Renal cortical epithelial cell (primary cell): ENCODE measurements at places on chromosomes 3 and 15. TPM values are rescaled to one million over a fixed set of nuclear protein-coding genes. Genes with fewer than 3 reads are reported as not detected.
A peak's percentile ranks its signal among the peaks of the same experiment; 100 is the strongest.

- no peak for DNase-seq
Observed at GRCh38 chr3:132843349-132843748, 121.1 kb upstream of the NPHP3 start.

DNA sequence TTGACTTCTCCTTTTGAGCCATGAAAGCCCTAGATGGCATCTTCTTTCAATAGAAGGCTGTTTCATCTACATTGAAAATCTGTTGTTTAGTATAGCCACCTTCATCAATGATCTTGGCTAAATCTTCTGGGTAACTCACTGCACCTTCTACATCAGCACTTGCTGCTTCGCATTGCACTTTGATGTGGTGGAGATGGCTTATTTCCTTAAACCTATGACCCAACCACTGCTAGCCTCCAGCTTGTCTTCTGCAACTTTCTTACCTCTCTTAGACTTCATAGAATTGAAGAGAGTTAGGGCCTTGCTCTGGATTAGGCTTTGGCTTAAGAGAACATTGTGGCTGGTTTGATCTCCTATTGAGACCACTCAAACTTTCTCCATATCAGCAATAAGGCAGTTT is 189.8 kb downstream of the PLCL2 start:
- no peak for DNase-seq

DNA sequence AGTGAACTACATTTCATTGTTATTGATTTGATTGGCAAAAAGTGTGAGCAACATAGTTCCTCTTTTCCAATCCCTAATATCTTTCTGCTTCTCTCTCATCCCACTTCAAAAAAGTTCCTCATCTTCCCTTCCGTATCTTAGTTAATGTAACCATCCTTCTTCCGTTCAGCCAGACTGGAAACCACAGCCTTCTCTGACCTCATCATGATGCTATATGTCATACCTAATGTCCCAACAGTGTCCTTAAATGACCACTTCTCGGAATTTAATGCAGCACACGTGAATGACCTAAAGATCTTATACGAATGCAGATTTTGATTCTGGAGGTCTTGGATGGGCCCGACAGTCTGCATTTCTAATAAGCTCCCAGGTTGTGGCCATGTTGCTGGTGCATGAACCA is 320.3 kb upstream of the SATB1 start:
- no peak for DNase-seq

GRCh38 chr3:94862703-94863102 is 799.8 kb downstream of the NSUN3 start:
- DNase-seq, result peak; percentile 23

DNA sequence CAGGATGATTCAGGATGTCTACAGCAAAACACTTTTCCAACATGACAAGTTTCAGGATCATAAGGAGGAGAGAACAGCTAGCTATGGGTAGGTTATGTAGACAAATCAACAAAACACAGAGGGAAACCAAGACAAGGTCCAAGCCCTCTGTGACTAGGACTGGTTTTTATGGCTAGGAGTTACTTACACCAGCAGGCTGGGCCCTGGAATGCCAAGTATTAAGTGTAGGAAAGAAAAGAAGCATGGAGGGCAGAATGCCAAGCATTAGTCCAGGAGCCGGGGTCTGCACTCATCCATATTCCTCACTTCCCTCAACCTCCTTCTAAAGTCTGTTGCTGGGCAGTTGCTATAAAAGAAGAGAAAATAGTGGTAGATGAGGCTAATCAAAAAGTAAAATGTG is 35.3 kb upstream of the PPP2R3A start:
- DNase-seq, result peak; percentile 38

DNA sequence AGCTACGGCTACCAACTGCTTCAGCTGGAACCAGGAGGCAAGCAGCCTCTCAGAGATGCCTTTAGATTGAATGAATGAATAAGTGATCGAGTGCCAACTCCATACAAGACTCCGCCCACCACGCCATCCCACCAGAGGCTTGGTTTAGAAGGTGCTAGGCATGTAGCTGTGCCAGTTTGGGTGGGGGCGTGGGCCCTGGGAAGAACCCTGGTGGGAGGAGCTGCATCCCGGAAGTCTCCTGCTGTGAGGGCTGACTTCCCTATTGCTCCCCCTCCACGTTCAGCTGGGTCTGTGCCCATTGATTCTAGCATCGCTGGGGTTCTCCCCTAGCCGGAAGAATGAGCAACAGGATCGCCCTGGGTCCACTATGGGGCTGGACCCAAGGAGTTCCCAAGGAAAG is 20.9 kb downstream of the LINGO1 start:
- no peak for DNase-seq

- DNase-seq, result no peak
Observed at GRCh38 chr3:196670339-196670738, 30.8 kb downstream of the NRROS start.

- no peak for DNase-seq
Observed at GRCh38 chr15:69039516-69040225, 25.2 kb downstream of the NOX5 start.

DNA sequence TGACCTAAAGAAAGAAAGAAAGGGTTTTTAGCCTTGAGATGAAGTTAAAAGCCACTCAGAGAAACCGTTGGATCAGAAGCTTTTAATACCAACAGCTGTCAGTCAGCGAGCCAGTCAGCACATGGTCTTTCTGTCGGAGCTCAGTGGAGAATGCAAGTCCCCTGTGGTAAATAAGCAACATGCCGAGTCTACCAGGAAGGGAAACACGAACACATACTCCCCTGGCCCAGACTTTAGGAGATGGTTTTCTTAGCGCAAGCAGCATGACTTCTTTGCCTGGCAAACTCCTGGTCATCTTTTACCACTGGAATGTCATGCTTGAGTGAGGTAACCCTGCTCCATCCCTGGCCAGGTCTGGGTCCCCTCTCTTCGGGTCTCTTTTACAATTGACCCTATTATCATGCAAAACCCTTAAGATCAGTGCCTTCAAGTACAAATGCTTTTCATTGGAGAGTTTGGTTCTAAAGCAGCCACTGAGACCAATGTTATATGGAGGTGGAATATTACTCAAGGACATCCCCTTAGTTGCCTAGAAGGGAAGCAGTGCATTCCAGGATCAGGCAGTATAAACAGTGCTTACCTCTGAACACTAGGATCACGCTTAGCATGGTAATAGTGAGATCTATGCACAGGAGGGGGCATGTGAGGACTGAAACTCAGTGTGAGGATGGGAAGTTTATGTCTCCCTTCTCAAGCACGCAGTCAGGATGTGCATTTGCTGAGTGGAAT is 28.2 kb downstream of the SLCO3A1 start:
- DNase-seq, result peak; percentile 40

The STAB1 gene
- total RNA-seq, result 0.50 and 0.69 TPM in 2 replicates

DNA sequence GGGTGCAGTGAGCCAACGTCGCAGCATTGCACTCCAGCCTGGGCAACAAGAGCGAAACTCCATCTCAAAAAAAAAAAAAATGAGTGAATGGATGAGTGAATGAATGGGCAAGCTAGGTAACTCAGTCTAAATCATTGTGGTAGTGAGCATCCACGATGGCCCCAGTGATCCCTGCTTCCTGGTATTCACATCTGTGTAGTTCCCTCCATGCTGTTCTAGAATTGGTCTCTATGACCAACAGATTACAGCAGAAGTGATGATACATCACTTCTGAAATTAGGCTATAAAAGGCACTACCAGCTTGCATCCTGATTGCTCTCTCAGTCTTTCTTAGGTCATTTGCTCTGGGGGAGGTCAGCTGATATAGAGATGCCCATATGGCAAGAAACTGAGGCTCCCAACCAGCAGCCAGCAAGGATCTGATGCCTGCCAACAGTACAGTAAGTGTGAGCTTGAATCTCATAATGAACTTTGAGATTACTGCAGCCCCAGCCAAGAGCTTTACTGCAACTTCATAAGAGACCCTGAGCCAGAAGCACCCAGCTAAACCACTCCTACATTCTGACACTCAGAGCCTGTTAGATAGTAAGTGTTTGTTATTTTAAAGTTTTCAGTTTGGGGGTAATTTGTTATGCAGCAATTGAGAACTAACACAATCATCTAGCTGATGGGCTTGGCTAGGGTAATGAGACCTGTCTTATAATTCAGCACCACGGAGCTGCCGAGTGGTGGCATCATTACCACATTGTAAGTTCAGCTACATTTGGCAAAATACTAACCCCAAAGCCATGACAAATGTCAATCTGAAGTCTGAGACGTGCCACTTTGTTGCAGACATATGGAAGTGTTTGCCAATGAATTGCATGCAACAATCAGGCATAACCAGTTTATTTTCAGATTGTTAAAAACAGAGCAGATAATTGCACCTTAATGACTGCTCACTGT is 53.0 kb downstream of the KLHL6 start:
- DNase-seq, result peak; percentile 35

DNA sequence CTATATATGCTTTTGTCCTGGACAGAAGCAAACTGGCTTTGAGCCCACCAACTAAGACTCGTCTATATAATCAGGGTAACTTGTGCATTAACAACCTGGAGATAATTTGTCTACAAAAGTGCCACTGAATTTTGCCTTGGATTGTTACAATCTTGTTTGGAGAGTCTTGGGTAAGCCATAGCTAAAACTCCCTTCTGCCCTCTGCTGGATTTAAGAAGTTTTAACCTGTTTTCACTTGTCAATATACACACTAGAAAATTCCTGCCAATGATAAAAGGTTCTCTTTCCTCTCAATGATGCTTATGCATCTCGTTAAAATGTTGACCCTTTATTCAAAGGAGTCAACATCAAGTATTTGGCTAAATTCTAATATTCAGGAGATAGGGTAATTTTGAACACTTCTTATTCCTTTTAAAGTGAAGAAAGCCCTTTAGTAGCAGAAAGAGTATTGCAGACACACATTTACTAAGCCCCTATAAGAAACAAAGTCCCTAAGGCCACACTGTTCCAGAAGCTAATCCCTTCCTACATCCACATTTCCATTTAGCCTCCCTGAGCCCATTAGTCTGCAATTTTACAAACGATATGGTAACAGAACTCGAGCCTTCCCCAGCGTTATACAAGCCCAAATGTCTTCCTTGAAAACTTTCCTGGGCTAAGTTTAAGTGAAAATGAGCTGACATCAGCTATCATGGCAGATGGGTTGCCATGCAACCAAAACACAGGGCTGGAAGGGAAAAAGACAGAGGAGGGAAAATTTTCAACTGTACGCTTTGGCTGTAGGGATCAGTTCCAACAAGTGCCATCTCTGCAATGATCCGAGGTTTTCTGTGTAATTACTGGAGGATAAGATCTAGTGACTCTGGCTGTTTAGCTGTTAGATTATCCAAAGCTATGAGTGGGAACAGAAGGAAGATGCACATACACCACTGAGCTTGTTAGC is 75.9 kb upstream of the FGF12 start:
- DNase-seq, result peak; percentile 69

DNA sequence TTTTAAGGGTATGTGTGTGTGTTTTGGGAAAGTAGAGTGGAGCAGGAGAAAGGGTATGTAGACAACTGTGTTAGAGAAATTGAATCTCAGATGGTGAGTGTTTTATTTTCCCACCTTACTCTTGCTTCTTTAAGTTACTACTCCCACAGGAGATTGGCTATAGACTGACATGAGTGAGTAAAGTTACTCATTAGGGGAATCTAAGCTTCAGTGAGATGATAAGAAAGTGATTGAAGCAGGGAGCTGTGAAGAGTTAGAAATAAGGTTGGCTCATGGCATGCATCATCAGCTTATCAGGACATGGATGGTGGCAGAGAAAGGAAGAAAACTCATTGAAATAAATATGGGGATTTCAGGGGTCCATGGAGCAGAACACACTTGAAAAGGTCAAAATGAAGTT is 88.9 kb downstream of the MBNL1 start:
- no peak for DNase-seq

- no peak for DNase-seq
Observed at GRCh38 chr3:156429125-156429524, 125.8 kb downstream of the SSR3 start.

The GOLGA8S gene
- 0.10 TPM in 1 of 2 replicates, not detected in the other for total RNA-seq

GRCh38 chr3:143283432-143284128 is 164.0 kb downstream of the CHST2 start:
- peak; percentile 86 for DNase-seq

DNA sequence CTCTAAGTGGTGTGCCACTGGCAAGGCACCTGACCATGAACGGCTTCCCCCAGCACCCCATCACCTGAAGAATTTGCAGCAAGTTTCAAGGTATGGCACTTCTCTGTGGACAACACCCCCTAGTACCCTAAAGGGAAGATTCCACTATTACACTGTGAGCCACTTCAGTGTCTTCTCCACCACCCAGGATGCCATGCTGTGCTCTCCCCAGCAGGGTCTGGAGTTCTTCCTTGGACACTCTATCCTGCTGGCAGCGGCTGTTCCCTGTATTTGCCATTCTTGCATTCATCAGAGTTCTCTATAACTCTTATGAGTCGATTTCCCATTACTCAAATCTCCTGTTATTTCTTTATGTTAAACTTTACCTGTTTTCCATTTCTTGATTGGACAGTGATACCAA is 33.9 kb upstream of the RNU6-1 start:
- no peak for DNase-seq

- no peak for DNase-seq
Observed at GRCh38 chr15:84791763-84792162, 25.4 kb upstream of the ALPK3 start.

The LRRC15 gene
- not detected in 2 replicates for total RNA-seq

The NLGN1 gene
- total RNA-seq, result 8.2 and 20.4 TPM in 2 replicates

The TEX55 gene
- total RNA-seq, result not detected in 2 replicates

DNA sequence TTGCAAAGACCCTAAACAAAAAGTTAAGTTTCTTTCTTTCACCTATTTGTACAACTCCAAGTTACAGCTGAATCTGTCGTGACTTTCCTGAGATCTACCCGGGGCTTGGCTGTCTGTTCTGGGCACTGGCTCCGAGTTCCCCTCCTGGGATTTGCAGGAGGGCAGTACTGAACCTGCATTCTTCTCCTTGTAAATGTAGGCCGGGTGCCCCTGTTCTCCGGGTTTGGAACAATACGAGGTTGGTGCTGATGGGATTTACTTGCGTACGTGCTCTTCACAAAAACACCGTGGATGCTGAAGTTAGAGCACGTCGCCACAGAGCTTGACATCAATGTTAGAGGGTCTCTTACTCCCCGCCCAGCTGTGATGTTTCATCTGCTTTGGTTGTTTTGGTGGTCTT is 48.1 kb downstream of the KLHL25 start:
- DNase-seq, result no peak

DNA sequence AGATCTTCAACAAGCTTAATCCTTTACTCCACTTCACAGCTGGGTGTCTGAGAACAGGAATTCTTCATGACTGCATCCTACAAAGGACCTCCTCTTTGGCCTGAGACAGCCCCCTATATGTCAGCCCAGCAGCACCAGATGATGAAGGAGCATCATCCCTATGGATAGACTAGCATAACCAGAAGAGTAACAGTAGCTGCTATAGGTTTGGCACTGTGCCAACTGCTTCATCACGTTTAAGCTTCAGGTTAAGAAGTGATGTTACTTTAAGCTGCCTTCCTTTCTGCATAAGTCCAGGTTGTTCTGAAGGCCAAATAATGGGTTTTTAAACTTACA is 50.6 kb downstream of the CMSS1 start:
- no peak for DNase-seq
